ENCODE measurements at places on chromosomes 1 and 21. TPM values are rescaled to one million over a fixed set of nuclear protein-coding genes. Genes with fewer than 3 reads are reported as not detected.
A peak's percentile ranks its signal among the peaks of the same experiment; 100 is the strongest.

The FCRL3 gene
- total RNA-seq, result 0.10 TPM

The PLPPR4 gene
- not detected for total RNA-seq

The TRIM58 gene
- total RNA-seq, result 0.79 TPM

The PKNOX1 gene
- total RNA-seq, result 30.1 TPM

The LAMC2 gene
- total RNA-seq, result 0.04 TPM

The ELF3 gene
- total RNA-seq, result 0.22 TPM

The NPL gene
- total RNA-seq, result 2.7 TPM

The ITPKB gene
- total RNA-seq, result 64.0 TPM

The TFF2 gene
- not detected for total RNA-seq

The NOS1AP gene
- not detected for total RNA-seq

The AIRE gene
- total RNA-seq, result 0.30 TPM

The MPZ gene
- total RNA-seq, result 5.2 TPM

The FCRL4 gene
- total RNA-seq, result not detected

The DENND1B gene
- 23.9 TPM for total RNA-seq

DNA sequence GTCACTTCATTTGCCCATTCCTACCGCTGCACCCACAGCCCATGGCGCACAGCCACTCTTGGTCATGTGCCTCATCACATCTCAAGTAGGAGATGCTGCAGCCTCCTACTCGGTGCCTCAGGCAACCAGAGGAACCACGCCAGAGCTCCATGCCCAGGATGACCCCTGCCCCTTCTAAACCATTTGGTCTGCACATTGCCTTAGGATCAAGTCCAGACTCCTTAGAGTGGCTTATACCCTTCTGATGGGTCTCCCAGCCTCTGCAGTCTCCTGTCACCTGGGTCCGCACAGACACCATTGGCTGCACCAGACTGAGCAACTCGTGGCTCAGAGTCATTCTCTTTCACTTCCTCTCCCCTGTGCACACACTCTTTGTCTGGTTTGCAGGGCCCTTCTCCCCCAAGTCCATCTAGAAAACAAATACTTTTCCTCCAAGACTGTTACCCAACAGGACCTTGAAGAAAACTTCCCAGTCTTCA is 2.2 kb upstream of the ADORA3 start:
- no peak for DNase-seq
- H3K4me3 ChIP-seq, result no peak overlapping the region
- no peaks in the 10 kb centered on the region for H3K36me3 ChIP-seq
- H3K27me3 ChIP-seq, result no peaks in the 10 kb centered on the region

- no peak for DNase-seq
- no peak overlapping the region for H3K4me3 ChIP-seq
- peaks cover 5% of the 10 kb centered on the region for H3K4me1 ChIP-seq
These were observed 130.9 kb downstream of the FOXD2 start for GRCh38 chr1:47568763-47569162.

- H3K36me3 ChIP-seq, result peaks cover 9% of the 10 kb centered on the region
- no peaks in the 10 kb centered on the region for H3K27me3 ChIP-seq
- H3K27ac ChIP-seq, result no peak overlapping the region
- peaks cover 2% of the 10 kb centered on the region for H3K4me1 ChIP-seq
- H3K4me3 ChIP-seq, result no peak overlapping the region
These were observed 37.5 kb downstream of the HLCS start for GRCh38 chr21:36928960-36929359.

- H3K27me3 ChIP-seq, result no peaks in the 10 kb centered on the region
- H3K36me3 ChIP-seq, result peaks cover 10% of the 10 kb centered on the region
- H3K4me1 ChIP-seq, result peaks cover 81% of the 10 kb centered on the region
- peak; percentile 35 for DNase-seq
These were observed 250.3 kb upstream of the SGIP1 start for GRCh38 chr1:66283622-66284041.

- H3K27me3 ChIP-seq, result no peaks in the 10 kb centered on the region
- no peak for DNase-seq
- H3K4me3 ChIP-seq, result no peak overlapping the region
- H3K4me1 ChIP-seq, result peaks cover 6% of the 10 kb centered on the region
These were observed 131.5 kb downstream of the NTNG1 start for GRCh38 chr1:107272321-107272720.

GRCh38 chr1:76547916-76548315 is 319.4 kb upstream of the ST6GALNAC5 start:
- DNase-seq, result no peak
- H3K27ac ChIP-seq, result no peak overlapping the region
- H3K4me3 ChIP-seq, result no peak overlapping the region
- H3K4me1 ChIP-seq, result no peaks in the 10 kb centered on the region
- no peaks in the 10 kb centered on the region for H3K36me3 ChIP-seq

GRCh38 chr1:230310381-230311163 is 115.6 kb downstream of the PGBD5 start:
- DNase-seq, result peak; percentile 64
- no peaks in the 10 kb centered on the region for H3K36me3 ChIP-seq
- peaks cover 7% of the 10 kb centered on the region for H3K4me1 ChIP-seq
- H3K27ac ChIP-seq, result no peak overlapping the region
- peaks cover 3% of the 10 kb centered on the region for H3K27me3 ChIP-seq
- no peak overlapping the region for H3K4me3 ChIP-seq

- peaks cover 1% of the 10 kb centered on the region for H3K36me3 ChIP-seq
- H3K4me1 ChIP-seq, result peaks cover 19% of the 10 kb centered on the region
- peaks cover 21% of the 10 kb centered on the region for H3K27me3 ChIP-seq
- peak; percentile 74 for DNase-seq
These were observed 19.4 kb downstream of the PDE4B start for GRCh38 chr1:65812065-65812464.

GRCh38 chr1:12057382-12057781 is 5.7 kb upstream of the TNFRSF8 start:
- peaks cover 2% of the 10 kb centered on the region for H3K36me3 ChIP-seq
- peaks cover 41% of the 10 kb centered on the region for H3K4me1 ChIP-seq
- no peak overlapping the region for H3K4me3 ChIP-seq
- no peak overlapping the region for H3K27ac ChIP-seq

DNA sequence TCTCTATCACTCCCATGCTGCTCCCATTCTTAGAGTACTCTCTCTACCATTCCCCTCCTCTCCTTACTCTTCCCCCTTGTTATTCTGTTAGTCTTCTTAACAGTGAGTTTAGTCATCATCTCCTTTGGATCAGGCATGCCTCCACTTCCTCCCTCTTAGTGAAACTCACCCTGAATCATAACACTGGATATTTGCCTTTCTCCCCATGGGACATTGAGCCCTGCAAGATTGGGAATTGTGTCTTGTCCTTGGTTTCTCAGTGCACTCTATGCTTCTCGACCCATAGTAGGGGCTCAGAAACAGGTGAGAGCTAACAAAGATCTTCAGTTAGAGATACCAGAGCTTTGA is 68.3 kb upstream of the GCLM start:
- H3K27me3 ChIP-seq, result peaks cover 2% of the 10 kb centered on the region
- DNase-seq, result no peak
- no peaks in the 10 kb centered on the region for H3K4me1 ChIP-seq
- no peaks in the 10 kb centered on the region for H3K36me3 ChIP-seq
- no peak overlapping the region for H3K4me3 ChIP-seq
- no peak overlapping the region for H3K27ac ChIP-seq

DNA sequence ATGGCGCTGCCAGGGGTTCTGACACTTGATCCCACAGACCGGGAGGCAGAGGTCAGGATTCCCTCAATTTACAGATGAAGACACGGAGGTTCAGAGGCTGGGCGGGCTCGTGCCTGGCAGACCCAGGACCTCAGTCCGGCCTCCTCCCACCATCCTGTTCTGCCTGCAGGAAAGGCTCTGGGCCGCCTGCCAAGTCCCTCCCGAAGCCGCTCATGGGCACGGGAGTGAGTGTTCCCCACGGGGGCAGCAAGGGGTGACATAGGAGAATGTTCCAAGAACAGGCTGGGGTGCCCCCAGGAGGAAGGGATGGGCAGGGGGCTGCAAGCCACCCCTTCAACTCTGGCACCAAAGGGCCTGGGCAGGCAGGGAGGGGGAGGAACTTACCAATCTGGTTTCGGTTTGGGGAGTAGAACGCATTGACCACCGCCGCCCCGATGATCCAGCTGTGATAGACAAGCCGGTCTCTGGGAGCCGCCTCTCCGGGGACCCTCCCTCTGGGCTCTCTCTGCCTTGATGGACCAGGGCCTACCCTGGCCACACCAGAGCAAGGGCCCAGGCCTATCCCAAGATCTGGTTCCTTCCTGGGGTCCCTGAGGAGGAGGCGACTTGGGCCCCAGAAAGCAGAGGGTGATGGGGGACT is 7.5 kb downstream of the PRXL2B start:
- H3K27me3 ChIP-seq, result peaks cover 5% of the 10 kb centered on the region
- peaks cover 6% of the 10 kb centered on the region for H3K4me1 ChIP-seq
- no peak overlapping the region for H3K4me3 ChIP-seq
- no peak for DNase-seq
- no peaks in the 10 kb centered on the region for H3K36me3 ChIP-seq

GRCh38 chr1:180646547-180646946 is 14.7 kb downstream of the XPR1 start:
- no peak for DNase-seq
- peaks cover 5% of the 10 kb centered on the region for H3K4me1 ChIP-seq
- no peaks in the 10 kb centered on the region for H3K27me3 ChIP-seq
- peaks cover 6% of the 10 kb centered on the region for H3K36me3 ChIP-seq
- no peak overlapping the region for H3K4me3 ChIP-seq

GRCh38 chr1:62978741-62979140 is 194.8 kb downstream of the ATG4C start:
- no peak for DNase-seq
- no peak overlapping the region for H3K4me3 ChIP-seq
- no peaks in the 10 kb centered on the region for H3K4me1 ChIP-seq
- H3K27me3 ChIP-seq, result peaks cover 4% of the 10 kb centered on the region
- no peaks in the 10 kb centered on the region for H3K36me3 ChIP-seq
- H3K27ac ChIP-seq, result no peak overlapping the region

DNA sequence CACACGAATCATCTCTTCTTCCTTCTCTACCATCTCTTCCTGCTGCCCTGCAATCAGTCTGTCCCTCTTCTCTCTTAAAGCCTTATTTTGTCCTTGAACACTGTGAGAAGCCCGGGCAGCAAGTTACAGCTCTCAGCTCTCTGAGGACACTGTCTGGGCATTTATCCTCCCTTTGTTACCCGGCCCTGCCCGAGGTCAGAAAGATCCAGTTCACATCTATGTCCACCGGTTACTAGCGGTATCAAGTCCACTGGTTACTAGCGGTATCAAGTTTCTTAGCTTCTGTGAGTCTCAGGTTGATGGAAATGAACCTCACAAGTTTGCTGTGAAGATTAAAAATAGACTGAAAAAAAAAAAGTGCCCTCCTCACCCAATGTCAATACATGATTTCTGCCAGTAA is 18.8 kb downstream of the IFNLR1 start:
- peaks cover 5% of the 10 kb centered on the region for H3K36me3 ChIP-seq
- DNase-seq, result no peak
- no peaks in the 10 kb centered on the region for H3K27me3 ChIP-seq
- no peak overlapping the region for H3K27ac ChIP-seq

GRCh38 chr1:116404699-116405098 is 31.7 kb downstream of the ATP1A1 start:
- H3K4me3 ChIP-seq, result no peak overlapping the region
- no peak overlapping the region for H3K27ac ChIP-seq
- H3K4me1 ChIP-seq, result peaks cover 20% of the 10 kb centered on the region

- no peak overlapping the region for H3K4me3 ChIP-seq
- no peaks in the 10 kb centered on the region for H3K36me3 ChIP-seq
- DNase-seq, result no peak
- peaks cover 2% of the 10 kb centered on the region for H3K27me3 ChIP-seq
These were observed 3.9 kb upstream of the HAO2 start for GRCh38 chr1:119364640-119365039.

DNA sequence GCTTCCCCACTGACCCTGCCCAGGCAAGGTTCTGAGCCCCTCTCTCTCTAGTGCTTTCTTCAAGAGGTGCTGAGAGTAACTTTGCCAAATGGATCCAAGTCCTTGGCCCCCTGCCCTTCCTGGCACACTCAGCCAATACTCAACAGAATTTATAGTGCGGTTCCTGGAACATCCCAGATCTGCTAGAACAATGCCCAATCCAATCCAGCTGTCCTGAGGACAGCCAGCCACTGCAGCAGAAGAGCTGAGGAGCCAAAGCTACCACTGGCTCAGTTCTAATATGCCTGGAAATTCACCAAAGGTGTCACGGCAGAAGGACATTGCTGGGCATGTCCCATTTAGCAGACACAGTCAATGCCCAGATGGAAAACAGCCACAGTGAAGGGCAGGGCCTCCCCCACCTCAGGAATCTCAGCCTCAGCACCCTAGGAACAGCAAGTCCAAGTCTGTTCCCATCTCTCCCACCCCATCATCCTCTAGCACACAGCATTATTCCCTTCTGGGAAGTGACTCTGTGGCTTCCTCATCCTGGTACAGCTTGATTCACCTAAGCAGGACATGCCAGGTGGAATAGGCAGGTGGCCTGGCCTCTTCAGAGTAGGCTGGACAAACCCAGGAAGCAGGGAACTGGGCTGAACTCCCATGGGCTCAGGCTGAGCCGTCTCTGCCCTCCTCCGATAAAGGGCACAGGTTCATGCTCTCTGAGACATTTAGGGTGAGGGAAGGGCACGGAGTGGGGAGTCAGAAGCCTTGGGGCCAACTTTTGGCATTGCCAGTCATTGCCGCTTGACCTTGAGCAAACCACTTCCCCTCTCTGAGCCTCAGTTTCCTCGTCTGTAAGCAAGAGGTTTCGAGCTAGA is 24.6 kb downstream of the PMVK start:
- no peak overlapping the region for H3K27ac ChIP-seq
- peaks cover 8% of the 10 kb centered on the region for H3K36me3 ChIP-seq
- no peak overlapping the region for H3K4me3 ChIP-seq
- peaks cover 3% of the 10 kb centered on the region for H3K27me3 ChIP-seq
- H3K4me1 ChIP-seq, result no peaks in the 10 kb centered on the region

DNA sequence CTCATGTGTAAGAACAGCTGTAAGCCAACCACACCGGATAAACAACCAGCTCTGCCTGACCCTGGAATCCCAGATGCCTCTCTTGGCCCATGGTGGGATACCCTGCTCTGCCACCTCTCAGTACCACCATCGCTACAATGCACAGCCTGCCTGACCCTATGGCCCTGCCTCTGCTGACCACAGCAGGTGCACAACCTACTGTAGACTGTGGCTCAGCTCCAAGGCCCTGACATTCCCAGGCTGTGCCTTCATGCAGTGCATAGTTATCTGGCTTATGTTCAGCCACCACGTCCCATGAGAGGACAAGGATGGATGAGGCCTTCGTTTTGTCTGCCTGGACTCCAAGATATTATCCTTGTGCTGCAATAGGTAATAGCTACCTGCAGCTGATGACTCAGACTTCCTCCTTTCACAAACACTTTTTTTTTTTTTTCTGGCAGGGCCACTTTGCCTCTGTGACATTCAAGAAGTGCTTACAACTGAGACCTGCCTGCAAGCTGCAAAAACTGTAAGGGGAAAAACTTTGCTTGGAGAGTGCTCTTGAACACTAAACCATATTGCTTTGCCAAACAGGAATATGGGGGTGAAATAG is 177.7 kb downstream of the URB2 start:
- H3K27me3 ChIP-seq, result peaks cover 2% of the 10 kb centered on the region
- no peaks in the 10 kb centered on the region for H3K4me1 ChIP-seq
- H3K36me3 ChIP-seq, result no peaks in the 10 kb centered on the region
- H3K4me3 ChIP-seq, result no peak overlapping the region
- H3K27ac ChIP-seq, result no peak overlapping the region
- DNase-seq, result no peak

GRCh38 chr21:31266241-31266640 is 77.8 kb downstream of the TIAM1 start:
- H3K4me3 ChIP-seq, result no peak overlapping the region
- H3K27ac ChIP-seq, result no peak overlapping the region

- H3K4me3 ChIP-seq, result peak overlapping the region; percentile 44
- peaks cover 13% of the 10 kb centered on the region for H3K4me1 ChIP-seq
- H3K27me3 ChIP-seq, result peaks cover 51% of the 10 kb centered on the region
- H3K36me3 ChIP-seq, result no peaks in the 10 kb centered on the region
- H3K27ac ChIP-seq, result no peak overlapping the region
These were observed 1.4 kb upstream of the CA14 start for GRCh38 chr1:150256198-150256553.

Data from activated CD4-positive, alpha-beta T cell treated with anti-CD3 and anti-CD28 coated beads, Interleukin-2, amount 10 ng/mL, durations not matched to agents 7 days and 5 days (primary cell).